Heart left ventricle (tissue), 16 donors: ENCODE measurements at places on chromosomes 5 and 9. TPM values are rescaled to one million over a fixed set of nuclear protein-coding genes. Genes with fewer than 3 reads are reported as not detected.

GRCh38 chr5:171782332-171782966, 3.2 kb upstream of the SMIM23 start:
- DNase-seq: no peak

DNA sequence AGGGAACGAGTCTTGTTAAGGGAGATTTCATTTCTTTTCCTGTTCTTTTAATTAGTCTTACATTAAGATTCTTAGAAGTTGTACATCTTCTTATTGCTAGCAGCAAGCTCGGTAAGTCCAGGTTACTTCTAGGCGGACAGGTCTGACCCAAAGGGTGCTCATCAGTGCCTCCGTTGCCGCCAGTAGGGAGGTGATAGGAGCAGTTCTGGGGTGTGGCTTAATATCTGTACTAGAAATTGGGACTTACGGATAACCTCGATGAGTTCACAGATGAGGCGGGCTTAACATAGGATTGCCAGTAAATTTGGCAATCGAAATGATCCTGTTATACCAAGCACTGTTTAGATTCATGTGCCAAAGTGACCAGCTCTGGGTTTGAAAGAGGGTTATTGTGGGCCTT, 278.8 kb downstream of the FANCC start:
- DNase-seq: no peak

DNA sequence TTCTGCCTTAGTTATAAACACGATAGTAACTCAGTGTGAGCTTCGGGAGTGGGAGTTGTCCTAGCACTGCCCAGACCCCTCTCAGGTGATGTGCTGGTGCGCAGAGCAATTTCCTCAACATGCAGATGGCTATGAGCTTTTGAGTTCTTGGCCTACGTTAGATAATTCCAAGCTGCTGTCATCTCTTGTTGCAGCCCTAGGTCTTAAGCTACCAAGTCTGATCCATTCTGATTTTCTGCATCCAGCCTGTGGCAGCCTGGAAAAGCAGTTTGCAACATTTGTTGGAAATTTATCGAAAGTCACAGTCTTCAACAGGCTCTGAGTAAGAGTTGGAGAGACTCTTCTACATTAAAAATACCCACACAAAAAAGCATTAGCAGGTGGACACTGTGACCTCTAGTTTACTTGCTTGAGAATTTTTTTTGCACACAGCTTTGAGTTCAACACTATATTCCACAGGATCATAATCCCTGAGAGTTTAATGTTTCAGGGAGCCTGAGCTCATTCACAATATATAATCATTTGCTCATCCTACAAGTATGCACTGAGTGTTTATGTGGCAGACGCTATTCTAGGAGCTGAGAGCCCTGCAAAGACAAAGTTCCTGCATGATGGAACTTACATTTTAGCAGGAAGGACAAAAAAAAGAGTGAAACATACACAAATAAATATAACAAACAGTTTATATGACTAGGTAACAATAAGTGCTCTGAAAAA, 91.6 kb downstream of the UBE2QL1 start:
- DNase-seq: no peak

DNA sequence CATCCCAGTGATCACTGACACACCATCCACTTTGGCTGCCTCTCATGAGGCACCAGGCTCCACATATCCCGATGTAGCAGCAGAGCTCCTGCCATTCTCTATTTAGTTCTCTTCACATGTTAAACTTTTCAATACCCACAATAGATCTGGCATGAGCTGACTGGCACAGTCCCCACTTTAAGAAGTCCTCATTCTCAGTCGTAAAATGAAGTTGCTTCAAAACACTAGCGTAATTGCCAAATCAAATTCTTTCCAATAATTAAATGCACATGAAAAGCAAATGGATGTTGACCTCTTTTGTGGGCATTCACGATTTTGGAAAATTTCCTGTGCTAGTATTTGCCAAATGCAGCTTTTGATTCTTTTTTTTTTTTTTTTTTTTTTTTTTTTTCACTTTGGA, 32.4 kb downstream of the HAPLN1 start:
- DNase-seq: no peak

DNA sequence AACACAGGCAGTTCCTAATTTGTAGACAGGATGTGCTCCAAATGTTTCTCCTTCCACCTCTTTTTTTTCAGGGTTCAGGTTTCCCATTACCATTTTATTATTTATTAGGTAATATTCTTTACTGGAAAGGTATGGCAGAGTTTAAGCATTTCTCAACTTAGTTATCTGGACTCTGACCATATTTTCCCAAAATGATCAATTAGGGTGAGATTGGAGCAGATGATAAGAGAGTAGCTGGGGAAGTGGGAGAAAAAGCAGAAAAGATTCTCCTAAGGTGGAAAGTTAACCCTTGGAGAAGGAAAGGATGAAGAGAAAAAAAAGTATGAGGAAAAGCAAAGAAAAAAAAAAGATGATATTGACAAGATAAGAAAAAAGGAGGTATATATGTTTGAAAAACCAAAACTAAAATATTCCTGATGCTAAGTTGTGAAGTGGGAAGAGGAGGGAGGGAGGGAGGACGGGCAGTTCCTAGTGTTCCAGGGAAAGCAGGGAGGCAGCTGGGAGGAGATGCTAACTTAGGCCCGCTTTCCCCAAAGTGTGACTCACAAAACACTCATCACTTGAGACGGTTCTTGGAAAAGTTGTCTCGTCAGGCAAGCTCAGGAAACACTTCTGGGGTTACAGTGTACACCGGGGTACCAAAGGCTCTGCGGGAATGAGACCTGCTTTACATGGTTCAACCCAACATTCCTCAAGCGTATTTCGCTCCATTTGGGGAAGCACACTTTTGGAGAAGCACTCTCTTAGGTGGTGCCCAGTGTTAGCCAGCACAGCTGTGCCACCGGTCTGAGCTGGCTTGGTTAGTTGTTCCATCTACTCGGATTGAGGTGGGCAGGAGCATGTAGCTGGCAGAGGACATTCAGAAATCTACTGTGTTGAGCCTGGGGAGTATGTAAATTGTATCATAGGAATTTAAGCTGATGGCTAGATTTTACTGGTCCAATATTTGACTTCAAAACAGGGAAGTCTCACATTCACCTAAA, 35.1 kb downstream of the B4GALT1 start:
- no peak for DNase-seq

The ADAMTSL1 gene
- total RNA-seq: 0.97 TPM

The BTNL8 gene
- total RNA-seq: not detected

The UBAP2 gene
- total RNA-seq: 22.7 TPM

The DOCK2 gene
- 20.0 TPM for total RNA-seq

The SUSD3 gene
- total RNA-seq: not detected
